ENCODE measurements at places on chromosomes 3 and 15.

- H3K27me3 ChIP-seq: no peaks in the 10 kb centered on the region
- no peak for DNase-seq
- H3K4me1 ChIP-seq: no peaks in the 10 kb centered on the region
- H3K27ac ChIP-seq: no peak overlapping the region
- H3K4me3 ChIP-seq: no peak overlapping the region
These were observed 266.2 kb downstream of the OPA1 start for GRCh38 chr3:193859195-193859594.

GRCh38 chr15:81843226-81843625, 202.6 kb downstream of the MEX3B start:
- DNase-seq: no peak
- no peaks in the 10 kb centered on the region for H3K36me3 ChIP-seq
- no peak overlapping the region for H3K4me3 ChIP-seq
- H3K27ac ChIP-seq: no peak overlapping the region
- no peaks in the 10 kb centered on the region for H3K27me3 ChIP-seq
- H3K4me1 ChIP-seq: no peaks in the 10 kb centered on the region

DNA sequence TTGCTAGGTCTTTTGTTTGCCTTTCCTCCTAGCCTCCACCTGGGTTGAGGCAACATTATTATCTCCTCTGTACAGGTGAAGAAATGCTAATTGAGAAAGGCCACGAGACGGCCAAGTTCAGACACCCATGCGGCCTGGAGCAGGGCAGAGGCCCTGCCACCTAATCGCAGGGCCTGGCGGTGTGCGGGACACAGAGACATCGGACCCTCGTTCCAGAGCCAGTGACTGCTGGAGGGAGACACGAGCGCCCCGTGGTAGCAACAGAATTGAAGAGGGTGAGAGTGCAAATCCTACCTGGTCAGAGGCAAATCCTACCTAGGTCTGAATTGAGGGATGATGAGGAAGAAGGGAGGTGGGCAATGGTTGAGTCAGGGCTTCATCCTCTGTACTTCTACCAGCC, 113.8 kb upstream of the MEF2A start:
- no peaks in the 10 kb centered on the region for H3K27me3 ChIP-seq
- peaks cover 56% of the 10 kb centered on the region for H3K4me1 ChIP-seq
- no peak overlapping the region for H3K4me3 ChIP-seq
- no peaks in the 10 kb centered on the region for H3K36me3 ChIP-seq
- no peak for DNase-seq

- H3K4me3 ChIP-seq: no peak overlapping the region
- H3K4me1 ChIP-seq: no peaks in the 10 kb centered on the region
- no peak for DNase-seq
- no peak overlapping the region for H3K27ac ChIP-seq
These were observed 187.8 kb downstream of the SHQ1 start for GRCh38 chr3:72660270-72661114.

- H3K4me3 ChIP-seq: no peak overlapping the region
- DNase-seq: no peak
- H3K36me3 ChIP-seq: no peaks in the 10 kb centered on the region
- H3K27me3 ChIP-seq: peaks cover 4% of the 10 kb centered on the region
These were observed 234.7 kb upstream of the ZPLD1 start for GRCh38 chr3:102200126-102200525.

DNA sequence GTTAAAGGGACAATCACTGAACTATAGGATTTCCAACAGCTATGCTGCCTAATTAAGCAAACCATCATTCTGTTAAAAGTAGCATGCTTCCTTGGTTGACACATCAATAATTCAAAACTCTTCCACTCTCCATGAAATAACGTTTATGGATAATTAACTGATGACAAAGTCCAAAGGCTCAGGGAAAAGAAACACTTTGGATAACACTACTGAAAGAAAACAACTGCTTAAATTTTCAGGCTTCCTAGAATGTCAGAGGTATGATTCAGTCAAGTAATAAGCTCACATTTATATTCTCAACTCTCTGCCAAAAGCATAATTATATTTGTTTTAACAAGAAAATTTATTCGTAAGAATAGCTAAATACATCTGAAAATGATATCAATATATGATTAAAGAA, 49.6 kb downstream of the WDR72 start:
- no peaks in the 10 kb centered on the region for H3K36me3 ChIP-seq
- H3K4me3 ChIP-seq: no peak overlapping the region
- no peak for DNase-seq
- H3K4me1 ChIP-seq: no peaks in the 10 kb centered on the region
- no peaks in the 10 kb centered on the region for H3K27me3 ChIP-seq
- no peak overlapping the region for H3K27ac ChIP-seq

GRCh38 chr15:42355291-42355690, 4.0 kb upstream of the CAPN3 start:
- no peak for DNase-seq
- no peaks in the 10 kb centered on the region for H3K36me3 ChIP-seq
- H3K4me1 ChIP-seq: no peaks in the 10 kb centered on the region
